SHP77 (cell line): ENCODE measurements at places on chromosomes 12 and 14.

DNA sequence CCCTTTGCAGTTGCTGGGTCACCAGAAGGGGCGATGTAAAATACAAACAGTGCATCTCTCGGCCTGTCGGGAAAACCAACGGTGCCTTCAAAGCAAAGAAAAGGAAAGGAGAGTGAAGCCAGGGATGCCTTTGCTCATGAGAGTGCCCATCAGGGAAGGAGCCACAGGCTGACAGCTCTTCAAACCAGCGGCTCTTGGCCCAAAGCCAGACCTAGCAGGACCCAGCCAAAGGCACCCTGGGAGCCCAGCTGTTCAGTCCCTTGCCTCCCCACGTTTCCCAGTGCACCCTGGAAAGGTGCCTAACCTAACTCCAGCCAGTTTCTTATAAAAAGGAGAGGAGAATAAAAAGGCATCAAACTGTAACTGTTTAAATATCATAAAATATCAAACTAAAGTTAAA is 29.2 kb downstream of the PRMT8 start:
- DNase-seq, result peak; percentile 42

DNA sequence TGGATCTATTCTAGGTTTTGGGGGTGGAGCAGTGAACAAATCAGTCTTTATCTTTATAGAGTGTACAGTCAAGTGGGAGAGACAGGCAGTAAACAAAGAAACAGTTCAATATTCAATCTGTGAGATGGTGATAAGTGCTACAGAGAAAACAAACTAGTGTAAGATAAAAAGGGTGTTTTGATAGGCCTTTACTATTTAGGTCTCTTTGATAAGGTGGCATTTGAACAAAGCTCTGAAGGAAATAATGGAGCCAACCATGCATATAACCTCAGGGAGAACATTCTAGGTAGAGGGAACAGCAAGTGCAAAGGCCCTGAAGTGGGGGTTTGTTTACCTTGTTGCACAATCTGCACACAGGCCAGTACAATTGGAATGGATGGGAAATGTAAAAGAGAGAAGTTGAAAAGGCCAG is 47.3 kb downstream of the PTPN11 start:
- DNase-seq, result no peak

- no peak for DNase-seq
Measured at GRCh38 chr12:108282676-108283075, 56.4 kb downstream of the CMKLR1 start.

DNA sequence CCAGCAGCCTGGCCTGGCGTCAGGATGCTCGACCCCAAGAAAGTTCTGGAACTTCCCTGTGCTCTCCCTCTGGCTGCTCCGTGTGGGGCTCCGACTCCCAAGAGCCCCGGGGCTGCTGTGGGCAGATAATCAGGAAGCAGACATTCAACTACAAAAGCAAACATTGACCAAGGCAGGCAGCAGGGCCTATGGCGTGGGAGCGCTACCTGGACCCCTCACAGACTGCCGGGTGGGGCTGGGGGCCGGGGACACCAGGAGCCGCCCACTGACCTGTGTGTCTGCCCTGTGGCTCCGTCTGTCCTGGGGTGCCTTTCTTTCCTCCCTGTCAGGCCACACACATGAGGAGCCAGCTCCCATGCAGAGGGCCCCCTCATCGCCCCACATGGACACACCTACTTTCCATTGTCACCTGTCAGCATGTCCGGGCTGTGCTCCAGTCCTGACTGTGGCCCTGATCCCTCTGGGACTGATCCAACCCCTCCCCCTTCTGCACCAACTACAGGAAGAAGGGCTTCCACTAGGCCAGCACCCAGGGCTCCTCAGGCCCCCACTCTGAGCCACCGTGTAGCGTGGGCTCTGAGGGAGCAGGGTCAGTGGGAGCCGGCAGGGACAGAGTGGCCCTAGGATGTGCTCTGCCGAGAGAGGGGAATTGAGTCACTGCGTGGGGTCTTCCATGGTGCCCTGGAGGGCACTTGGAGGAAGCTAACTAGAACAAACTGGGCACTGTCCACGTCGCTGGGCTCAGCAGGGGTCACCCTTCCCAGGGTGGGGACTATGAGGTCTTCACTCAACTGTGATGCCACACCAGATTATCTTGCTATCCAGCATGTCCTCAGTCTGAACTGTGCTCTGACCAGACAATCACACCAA is 215.4 kb upstream of the C14orf180 start:
- no peak for DNase-seq

DNA sequence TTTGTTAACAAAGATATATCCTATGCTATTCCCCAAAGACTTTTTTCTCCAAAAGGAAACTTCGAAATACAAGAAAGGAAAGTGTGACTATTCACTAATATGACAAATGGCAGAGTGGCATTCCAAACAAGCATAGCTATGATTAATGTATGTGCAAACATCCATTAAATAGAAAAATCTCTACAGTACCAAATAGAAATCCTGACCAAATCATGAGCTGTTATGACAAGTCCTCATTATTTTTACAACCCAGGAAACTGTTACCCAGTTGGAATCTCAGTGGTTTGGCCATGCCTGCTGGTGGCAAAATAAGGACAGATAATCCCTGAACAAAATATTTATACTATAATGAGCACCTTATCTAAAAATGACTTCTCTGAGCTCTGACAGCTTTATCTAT is 202.1 kb downstream of the SEC23A start:
- no peak for DNase-seq

DNA sequence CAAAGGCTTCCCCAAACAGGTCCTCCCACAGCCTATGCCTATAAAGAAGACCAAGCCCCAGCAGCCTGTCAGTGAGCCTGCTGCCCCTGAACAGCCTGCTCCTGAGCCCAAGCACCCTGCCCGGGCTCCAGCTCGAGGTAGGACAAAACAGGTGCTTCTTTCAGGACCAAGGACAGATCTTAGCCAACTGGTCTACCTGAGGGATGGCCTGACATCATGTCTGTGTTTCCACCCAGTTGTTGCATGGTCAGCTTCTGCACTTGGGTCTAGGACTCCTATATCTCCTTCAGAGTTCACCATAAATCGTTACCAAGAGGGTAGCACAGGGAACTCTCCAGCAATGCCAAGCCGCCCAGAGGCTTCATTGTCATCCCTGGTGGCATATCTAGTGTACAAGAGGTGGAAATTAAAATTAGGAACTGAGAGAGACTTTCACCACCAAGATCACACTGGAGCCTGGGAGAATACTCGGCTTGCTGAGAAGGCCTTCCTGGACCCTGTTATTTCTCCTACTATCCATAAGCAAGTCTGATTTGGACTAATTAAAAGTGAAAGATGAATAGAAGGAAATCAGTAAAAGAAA is 38.2 kb upstream of the OAS1 start:
- DNase-seq, result no peak

DNA sequence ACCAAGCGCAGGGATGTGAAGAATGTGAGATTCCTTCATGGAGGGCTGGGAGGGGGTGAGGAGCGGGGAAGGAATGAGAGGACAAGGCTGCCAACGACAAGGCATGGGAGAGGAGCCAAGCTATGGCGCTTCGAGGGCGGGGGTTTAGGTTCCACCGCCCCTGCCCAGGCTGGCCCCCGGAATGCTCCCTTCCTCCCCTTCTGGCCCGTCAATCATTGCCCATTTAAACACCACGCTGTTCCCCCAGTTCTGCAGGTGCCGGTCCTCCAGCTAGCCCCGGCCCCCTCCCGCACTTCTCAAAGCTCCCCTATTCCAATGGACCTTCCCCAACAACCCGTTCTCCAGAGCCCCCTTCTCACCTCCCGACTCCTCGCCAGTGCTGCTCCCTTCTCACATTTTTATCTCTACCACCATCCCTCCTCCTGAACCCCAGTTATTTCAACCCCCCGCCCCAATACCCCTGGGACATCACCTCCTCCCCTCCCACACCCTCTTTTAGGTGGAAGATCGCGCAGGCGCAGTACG is 428 bp downstream of the RNF41 start:
- DNase-seq, result no peak

- no peak for DNase-seq
Measured at GRCh38 chr14:56118611-56119181, 485 bp downstream of the PELI2 start.

DNA sequence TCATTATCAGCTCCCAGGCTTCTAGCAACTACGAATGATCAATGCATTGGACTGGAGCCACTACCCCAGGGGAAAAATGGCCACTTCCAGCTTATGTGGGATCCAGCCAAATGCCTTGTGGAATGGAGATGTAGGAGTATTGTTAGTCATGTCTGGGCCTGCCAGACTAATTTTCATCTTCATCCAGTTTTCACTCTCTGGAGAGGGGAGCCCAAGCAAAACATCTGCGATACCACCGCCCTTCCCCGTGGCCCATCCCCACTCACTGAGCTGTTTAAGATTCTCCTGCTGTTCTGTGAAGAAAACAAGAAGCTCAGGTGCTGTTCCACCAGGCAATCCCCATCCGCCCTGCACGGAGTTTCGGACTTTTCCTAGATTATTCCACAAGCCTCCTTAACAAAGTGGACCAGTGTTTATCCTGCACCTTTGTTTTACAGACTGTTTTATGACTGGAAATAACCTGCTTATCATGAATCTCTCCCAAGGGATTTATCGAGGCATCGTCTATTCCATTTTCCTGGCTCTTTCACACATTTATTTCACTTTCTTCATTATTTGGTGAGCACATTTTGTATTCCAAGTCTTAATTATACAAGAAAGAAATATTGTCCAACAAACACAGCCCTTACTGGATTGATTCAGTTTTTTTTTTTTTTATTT is 35.5 kb upstream of the MAX start:
- DNase-seq, result no peak

DNA sequence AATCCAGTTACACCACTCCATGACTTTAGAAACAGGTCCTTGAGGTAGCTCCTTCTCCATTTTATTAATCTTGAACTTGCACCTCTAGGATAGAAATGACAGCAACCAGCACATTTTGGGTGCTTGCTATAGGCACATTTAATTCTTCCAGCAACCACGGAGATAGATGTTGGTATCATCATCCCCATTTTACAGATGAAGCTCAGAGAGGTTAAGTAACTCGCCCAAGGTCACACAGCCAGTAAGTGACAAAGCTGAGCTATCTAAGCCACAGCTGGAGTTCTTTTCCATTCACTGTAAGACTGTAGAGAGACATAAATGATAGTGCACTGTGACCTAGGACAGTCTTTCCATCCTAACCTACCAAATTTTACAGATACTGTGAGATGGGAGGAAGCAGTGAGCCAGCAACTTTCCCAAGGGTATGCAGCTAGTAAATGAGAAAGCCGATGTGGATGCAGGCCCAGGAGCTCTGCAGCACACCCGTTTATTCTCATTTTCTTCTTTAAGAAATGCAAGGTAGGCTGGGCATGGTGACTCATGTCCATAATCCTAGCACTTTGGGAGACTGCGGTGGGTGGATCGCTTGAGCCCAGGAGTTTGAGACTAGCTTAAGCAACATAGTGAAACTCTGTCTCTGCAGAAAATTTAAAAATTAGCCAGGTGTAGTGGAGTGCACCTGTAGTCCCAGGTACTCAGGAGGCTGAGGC is 103.2 kb downstream of the TBX5 start:
- DNase-seq, result no peak

DNA sequence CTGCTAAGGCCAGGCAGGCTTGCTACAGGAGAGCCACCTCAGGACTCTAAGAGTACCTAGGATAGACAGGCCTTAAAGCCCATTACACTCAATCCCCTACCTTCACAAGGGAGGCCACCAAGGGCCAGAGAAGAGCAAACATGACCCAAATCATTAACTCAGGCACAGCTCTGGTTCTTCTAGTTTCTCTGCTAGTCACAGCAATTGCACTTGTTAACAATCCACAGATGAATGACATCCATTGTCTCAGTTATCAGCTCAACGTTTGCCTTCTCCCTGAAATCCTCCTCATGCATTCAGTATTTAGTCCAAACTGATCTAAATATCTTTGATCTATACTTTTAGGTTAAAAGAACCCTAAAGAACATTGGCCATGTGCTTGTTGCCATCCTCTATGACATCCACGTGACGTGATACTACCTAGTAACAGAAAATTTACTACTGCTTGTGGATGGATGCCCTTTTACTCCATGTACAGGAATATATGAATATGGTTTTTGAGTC is 164.5 kb downstream of the STXBP6 start:
- no peak for DNase-seq
